ENCODE measurements at places on chromosomes 6 and 20.

GRCh38 chr20:32896521-32897280 lies 38.0 kb downstream of the EFCAB8 start:
- DNase-seq, result no peak

DNA sequence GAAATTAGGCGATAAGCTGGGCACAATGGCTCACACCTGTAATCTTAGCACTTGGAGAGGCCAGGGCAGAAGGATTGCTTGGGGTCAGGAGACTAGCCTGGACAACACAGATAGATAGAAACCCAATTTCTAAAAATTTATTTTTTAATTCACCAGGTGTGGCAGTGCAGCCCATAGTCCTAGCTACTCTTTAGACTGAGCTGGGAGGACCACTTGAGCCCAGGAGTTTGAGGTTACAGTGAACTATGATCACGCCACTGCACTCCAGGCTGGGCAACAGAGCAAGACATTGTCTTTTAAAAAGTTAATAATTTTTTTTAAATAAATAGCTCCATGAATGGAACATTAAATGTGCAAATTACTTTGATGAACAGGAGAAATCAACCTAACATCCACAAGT lies 8.2 kb downstream of the ZNF318 start:
- no peak for DNase-seq

DNA sequence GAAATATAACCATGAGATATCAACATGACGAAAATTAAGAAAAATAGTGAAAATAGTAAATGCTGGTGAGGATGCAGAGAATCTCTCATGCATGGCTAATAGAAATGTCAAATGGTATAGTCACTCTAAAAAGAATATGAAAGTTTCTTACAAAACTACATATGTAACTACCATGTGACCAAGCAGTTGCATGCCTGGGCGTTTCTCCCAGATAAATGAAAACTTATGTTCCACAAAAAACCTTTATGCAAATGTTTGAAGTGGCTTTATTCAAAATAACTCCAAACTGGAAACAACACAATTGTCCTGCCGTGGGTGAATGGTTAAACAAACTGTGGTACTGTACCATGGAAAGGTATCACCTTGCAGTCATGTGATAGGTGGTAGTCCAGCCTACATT lies 112.4 kb downstream of the HDGFL1 start:
- DNase-seq, result no peak

GRCh38 chr6:108576709-108577108 lies 16.0 kb downstream of the FOXO3 start:
- DNase-seq, result no peak

- no peak for DNase-seq
These were observed 197.2 kb upstream of the GGTLC1 start for GRCh38 chr20:24185791-24186190.

Measured in Right ventricle myocardium inferior (tissue), 1 donor.